Ovary (tissue), 10 donors: ENCODE measurements at places on chromosomes 1 and 21. TPM values are rescaled to one million over a fixed set of nuclear protein-coding genes. Genes with fewer than 3 reads are reported as not detected.

RGS13 gene
- not detected for total RNA-seq

IPO9 gene
- 18.6 TPM for total RNA-seq

RNU1-3 gene
- under 0.01 TPM for total RNA-seq

GPATCH2 gene
- 8.8 TPM for total RNA-seq

C1orf232 gene
- total RNA-seq, result not detected

PM20D1 gene
- total RNA-seq, result 0.67 TPM

TRABD2B gene
- total RNA-seq, result 0.23 TPM

ITLN2 gene
- 1.8 TPM for total RNA-seq

CD84 gene
- 0.91 TPM for total RNA-seq
